ENCODE measurements at places on chromosomes 7 and 10.

GRCh38 chr7:94400643-94401427 is 6.1 kb downstream of the COL1A2 start:
- DNase-seq = no peak

- no peak for DNase-seq
Observed at GRCh38 chr10:114437473-114438292, 33.4 kb upstream of the AFAP1L2 start.

DNA sequence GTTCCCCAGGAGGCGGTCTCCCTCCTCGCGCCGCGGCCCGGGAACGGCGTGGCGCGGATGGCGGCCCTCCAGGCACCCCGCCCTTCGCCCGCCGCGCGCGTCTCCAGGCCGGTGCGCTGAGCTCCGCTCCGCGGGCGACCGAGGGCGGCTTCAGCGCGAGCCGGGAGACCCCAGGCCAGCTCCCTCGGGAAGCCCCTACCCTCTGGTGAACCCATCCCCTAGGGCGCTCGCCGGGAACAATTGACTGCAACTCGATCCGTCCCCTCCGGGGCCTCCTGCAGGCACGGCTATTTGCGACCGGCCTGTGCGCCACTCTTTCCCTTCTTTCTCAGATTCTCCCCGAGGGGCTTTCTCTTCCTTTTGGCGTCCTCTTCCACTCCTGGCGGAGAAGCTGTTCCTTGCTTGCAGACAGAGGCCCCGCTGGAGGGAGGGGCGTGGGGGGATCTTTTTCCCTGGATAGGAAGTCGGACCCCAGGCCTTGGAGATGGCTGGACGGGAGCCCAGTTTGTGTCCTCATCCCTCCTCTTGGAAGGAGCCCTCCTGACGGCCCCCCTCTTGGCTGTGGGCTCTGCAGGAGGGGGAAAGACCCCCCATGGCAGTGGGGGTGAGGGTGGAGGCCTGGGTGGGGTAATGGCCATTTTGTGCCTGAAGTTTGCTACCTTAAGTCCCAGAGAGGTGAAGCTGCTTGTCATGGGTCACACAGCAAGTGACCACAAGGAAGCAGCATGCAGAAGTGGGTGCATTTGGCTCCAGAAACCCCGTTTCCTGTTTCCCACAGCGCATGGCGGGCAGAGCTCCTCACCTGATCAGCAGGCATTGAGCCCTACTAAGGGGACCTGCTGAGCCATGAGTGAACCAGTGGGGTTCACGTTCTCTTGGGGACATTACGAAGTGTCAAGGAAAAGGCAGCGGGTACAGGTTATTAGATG is 171.2 kb upstream of the TNRC18 start:
- DNase-seq = no peak

GRCh38 chr7:16923019-16923418 is 41.2 kb upstream of the AGR3 start:
- DNase-seq = no peak

Measured in forelimb muscle (tissue), 1 donor.